ENCODE measurements at places on chromosomes 5 and 9.

GRCh38 chr9:133304477-133305377 is 29.7 kb upstream of the ABO start:
- no peak for DNase-seq

GRCh38 chr9:114372921-114373448 is 14.8 kb downstream of the AKNA start:
- DNase-seq, result no peak

DNA sequence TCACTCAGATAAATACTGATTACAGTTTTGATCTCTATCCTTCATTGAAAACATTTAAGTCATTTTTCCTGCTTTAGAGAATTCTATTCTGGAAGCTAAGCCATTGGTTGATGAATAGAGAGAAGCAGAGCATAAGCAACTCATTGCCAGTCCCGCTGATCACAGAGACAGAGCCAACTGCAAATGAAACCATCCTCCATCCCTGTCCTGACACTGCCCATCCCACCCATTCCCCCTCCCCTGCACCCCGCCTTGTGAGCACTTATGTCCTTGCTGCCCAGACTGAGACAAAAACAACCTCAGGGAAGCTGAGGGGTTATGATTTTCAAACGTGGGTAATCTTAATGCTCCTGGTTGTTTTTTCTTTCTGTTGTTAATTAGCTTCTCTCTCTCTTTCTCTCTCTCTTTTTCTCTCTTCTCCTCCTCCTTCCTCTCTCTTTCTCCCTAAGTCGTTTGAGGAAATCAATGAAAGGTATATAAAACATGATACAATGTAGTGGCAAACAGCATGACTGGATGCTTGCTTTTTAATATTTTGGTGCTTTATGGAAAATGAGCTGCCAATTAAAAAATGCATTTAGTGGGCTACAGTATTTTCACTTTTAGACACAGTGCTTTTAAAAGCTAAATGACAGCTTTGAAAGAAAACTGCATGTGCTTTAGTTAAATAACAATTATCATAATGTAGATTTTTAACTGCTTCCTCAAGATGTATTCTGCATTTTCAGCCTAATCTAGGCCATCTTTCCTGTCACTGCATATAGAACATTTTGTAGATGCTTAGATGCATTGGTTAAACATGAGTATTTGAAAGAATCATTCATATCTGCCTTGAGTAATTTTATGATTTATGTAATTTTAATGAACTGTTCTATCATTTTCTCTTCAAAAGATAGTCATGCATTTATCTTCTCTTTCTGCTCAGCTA is 57.3 kb downstream of the CMYA5 start:
- DNase-seq, result no peak

- DNase-seq, result no peak
Measured at GRCh38 chr9:6440405-6440804, 27.4 kb downstream of the UHRF2 start.

All from fibroblast of skin of right biceps (primary cell).